ENCODE measurements at places on chromosomes 3 and 15.

- DNase-seq = no peak
Observed at GRCh38 chr3:152051501-152052404, 178.3 kb downstream of the SUCNR1 start.

GRCh38 chr15:60121845-60122244, 117.7 kb downstream of the FOXB1 start:
- DNase-seq = no peak

- DNase-seq = no peak
Observed at GRCh38 chr3:94596887-94597566, 534.2 kb downstream of the NSUN3 start.

DNA sequence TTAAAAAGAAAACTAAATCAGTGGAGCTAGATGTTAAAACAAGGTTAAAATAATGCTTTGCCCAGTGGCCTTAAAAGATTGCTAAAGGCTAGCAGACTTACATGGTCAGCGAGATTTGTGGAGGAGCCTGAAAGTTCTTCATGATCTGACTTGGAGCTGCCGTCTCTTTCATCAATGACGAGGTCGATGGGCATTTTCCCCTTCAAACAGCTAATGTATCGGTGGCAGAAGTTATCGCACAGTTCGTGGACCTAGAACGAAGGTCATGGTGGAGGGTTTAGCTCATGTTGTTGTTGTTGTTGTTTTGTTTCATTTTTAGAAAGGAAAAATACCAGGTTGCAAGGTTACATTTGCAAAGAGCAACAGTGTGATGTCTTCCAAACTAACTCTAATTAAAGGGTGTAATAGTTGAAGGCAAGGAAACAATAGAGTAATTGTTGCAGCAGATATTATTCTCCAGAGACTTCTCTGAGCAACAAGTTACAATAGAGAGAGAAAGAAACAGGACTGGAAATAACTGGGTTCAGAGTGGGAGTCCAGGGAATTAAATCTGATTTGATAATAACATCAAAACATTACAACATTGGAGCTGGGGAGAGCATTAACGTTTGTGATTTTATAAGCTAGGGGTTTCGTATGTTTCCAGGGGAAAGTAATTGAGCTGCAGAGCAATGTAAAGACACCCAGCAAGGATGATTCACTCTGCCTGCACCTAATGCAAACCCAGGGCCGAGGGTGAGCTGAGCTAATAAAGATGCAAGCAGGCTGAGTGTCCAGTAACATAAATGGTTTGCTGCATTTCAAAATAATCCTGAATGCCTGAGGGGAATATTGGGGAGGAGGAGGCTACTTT, 6.6 kb downstream of the MEIS2 start:
- no peak for DNase-seq

DNA sequence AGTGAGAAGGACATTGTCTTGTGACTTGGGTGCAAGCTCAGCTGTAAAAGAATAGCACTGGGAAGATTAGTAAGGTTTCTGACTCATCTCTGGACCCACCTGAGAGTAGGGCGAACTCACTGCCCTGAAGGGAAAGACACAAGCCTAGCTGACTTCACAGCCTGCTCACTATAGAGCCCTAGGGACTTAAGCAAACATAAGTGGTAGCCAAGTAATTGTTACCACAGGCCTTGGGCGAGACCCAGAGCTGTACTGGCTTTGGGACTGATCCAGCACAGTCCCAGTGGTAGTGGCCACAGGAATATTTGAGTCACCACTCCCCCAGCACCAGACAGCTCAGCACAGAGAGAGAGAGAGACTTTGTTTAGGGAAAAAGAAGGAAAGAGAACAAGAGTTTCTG, 429.9 kb downstream of the TBL1XR1 start:
- DNase-seq = no peak

- no peak for DNase-seq
Observed at GRCh38 chr3:53224536-53224935, 31.3 kb downstream of the TKT start.

- peak; percentile 38 for DNase-seq
Observed at GRCh38 chr3:42539871-42540714, 37.6 kb downstream of the VIPR1 start.

- DNase-seq = no peak
Observed at GRCh38 chr3:64073158-64073761, 50.0 kb upstream of the PSMD6 start.

- no peak for DNase-seq
Observed at GRCh38 chr3:17320266-17320665, 422.2 kb downstream of the TBC1D5 start.

GRCh38 chr15:81296673-81297072, 27.3 kb downstream of the STARD5 start:
- DNase-seq = no peak

GRCh38 chr15:49706805-49707204, 86.0 kb downstream of the DTWD1 start:
- DNase-seq = no peak

GRCh38 chr3:120846073-120846472, 61.9 kb upstream of the STXBP5L start:
- DNase-seq = no peak

GRCh38 chr3:46089237-46090011, 62.1 kb upstream of the XCR1 start:
- no peak for DNase-seq

- peak; percentile 16 for DNase-seq
Observed at GRCh38 chr3:44323341-44323955, 15.1 kb upstream of the TCAIM start.

- no peak for DNase-seq
Observed at GRCh38 chr3:77530870-77531269, 491.0 kb downstream of the ROBO2 start.

GRCh38 chr3:168974617-168975403, 688.7 kb downstream of the MECOM start:
- no peak for DNase-seq

GRCh38 chr3:27290760-27291159, 78.4 kb downstream of the NEK10 start:
- DNase-seq = no peak

GRCh38 chr3:146969356-146969755, 364.2 kb upstream of the PLSCR5 start:
- DNase-seq = no peak

DNA sequence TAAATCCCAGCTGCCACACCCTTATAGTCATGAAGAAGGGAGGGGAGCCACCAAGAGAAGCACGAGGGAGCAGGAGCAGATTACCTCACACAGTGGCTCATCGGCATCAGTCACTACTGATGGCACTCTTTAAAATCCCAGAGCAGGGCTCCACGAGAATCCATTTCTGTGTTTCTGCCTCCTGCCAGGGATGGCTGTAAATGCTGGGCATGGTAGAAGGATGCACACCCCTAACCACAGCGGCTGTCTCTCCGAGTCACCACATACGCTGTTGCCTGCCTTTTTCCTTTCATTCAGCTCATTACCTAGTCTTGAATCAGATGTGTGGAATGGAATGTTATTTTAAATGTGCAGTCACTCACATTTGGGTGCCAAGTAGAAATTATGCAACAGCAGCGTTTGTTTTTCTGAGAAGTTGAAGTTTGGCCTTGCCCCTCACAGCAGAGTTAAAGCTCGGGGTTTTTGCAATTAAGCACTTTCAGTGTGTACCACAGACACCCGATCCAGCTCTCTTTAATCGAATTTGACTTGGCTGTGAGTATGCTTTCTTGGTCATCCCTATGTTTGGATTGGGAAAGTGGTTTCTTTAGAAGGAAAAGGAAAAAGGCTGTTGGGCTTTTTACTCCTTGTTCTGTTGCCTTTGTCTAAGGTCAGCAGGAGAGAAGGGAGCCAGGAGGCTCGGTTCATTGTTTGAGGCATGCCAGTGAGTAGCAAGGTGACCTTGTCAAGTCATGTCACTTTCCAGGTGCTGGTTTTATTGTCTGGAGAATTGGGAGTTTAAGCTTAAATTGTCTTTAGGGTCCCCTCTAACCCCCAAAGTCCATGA, 284.2 kb upstream of the TPM1 start:
- DNase-seq = no peak

GRCh38 chr3:57110798-57111197, 50.3 kb downstream of the SPATA12 start:
- no peak for DNase-seq

GRCh38 chr15:52527911-52528563, 643 bp downstream of the MYO5A start:
- DNase-seq = peak; percentile 15

- no peak for DNase-seq
Observed at GRCh38 chr15:63941698-63942465, 104.4 kb downstream of the DAPK2 start.

DNA sequence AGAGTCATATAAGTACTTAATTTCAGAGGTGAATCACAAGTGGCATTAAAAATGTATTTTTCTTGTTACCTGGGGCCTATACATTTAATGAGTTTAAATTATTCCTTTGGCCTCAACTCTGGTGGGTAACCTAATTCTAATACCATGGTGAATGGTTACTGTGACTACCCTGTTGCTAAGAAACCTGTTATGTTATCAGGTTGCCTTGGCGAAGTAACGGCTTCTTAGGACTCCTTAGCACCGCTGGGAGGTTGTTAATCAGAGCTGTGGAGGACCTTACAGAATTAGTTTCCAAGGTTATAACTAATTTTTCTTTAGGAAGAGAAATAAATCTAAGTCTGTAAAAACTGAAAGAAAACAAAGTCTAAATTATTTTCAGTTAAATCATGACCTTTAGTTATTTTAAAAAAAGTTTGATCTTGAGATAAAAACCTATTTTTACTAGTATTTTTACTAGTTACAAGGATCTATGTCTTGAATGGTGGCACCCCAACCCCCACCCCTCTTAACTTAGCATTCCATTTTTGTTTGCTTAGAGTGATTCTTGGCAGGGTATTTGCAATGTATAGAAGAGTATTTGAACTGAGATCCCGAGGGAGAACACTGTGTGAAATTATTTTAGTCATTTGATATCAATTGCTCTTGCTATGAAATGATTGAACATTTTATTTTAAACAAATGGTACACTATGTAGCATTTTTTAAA, 155.5 kb downstream of the FNDC3B start:
- DNase-seq = no peak

GRCh38 chr3:66469220-66469640, 31.6 kb downstream of the LRIG1 start:
- DNase-seq = no peak

- DNase-seq = no peak
Observed at GRCh38 chr3:28836199-28836598, 444.7 kb upstream of the RBMS3 start.

DNA sequence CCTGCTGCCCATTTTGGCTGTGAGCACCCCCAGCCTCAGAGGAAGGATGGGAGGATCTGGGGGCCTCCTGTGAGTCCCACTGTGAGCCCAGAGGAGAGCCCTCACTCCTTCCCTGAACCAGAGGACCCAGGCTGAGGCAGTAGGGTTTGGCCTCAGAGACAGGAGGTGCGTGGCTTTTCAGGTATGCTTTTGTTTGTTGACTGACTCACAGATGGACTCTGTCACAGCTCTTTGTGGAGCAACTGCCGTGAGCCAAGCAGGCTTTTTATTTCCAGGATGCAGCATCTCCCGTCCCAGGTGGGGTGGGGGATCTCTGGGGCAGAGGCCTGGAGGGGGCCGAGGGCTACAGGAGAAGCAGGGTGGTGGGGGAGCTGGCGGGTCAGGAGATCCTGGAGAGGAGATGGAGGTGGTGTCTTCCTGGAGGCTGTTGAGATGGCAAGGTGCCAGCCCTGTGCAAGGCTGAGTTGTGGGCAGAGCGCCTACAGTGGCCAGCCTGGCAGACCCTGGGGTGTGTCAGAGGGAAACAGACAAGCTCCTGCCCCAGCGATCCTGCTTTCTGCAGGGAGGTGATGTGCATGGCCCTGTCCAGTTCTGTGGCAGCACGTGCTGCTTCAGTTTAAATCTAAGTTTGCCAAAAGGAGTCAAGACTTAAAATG, 24.0 kb downstream of the PLXNA1 start:
- DNase-seq = no peak

GRCh38 chr15:28936081-28936480, 50.3 kb downstream of the APBA2 start:
- no peak for DNase-seq

DNA sequence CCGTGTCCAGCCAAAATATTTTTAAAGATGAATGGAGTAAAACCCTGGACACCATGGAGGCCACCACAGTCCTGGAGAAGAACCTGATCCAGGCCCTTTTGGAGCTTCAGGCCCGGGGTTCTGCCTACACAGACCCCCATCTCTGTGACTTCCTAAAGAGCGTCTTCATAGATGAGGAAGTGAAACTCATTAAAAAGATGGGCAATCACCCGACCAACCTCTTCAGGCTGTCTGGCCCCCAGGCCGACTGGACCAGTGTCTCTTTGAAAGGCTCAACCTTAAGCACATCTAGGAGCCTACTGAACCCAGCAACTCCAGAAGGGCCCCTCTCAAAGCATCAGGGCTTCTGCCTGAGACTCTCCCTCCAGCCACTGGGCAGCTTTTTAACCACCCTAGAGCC, 107.9 kb upstream of the FAM174B start:
- DNase-seq = no peak

- no peak for DNase-seq
Observed at GRCh38 chr15:37090543-37091175, 9.7 kb downstream of the MEIS2 start.

- no peak for DNase-seq
Observed at GRCh38 chr3:115800489-115801075, 177.3 kb downstream of the GAP43 start.

- no peak for DNase-seq
Observed at GRCh38 chr15:45414215-45414885, 36.0 kb upstream of the GATM start.

DNA sequence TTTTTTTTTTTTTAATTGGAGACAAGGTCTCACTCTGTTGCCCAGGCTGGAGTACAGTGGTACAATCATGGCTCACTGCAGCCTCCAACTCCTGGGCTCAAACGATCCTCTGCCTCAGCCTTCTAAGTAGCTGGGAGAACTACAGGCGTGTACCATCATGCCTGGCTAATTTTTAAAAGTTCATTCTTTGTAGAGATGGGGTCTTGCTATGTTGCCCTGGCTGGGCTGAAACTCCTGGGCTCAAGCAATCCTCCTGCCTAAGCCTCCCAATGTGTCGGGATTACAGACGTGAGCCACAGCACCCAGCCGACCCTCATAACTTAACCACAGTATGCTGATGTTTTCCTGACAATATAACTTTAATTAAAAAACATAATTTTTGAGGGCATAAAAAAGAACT, 24.3 kb downstream of the IL17RD start:
- DNase-seq = no peak

- no peak for DNase-seq
Observed at GRCh38 chr15:77456746-77457145, 36.1 kb downstream of the HMG20A start.

DNA sequence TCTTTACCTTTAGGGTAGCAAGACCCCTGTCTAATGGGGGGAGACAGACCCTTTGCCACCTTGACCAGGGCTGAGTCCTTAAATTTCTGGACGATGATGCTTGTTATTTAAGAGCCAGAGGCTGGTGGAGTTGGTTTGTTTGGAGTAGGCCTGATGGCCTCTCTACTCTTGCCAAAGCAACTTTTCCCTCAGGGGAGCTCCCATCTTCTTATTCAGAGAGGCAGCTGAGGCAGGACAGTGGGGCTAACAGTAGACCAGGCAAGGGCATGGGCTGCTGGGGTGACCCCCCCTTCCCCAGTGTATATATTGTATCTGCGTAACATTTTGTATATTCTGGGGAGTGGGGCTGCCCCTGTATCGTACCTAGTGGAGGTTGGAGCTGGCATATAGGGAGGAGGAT, 10.3 kb downstream of the RPS17 start:
- DNase-seq = no peak

Measured in stimulated activated CD4-positive, alpha-beta T cell treated with anti-CD3 and anti-CD28 coated beads, Interleukin-1b, Interleukin-23, amount 100 ng/mL, for 1 hour (primary cell).